ENCODE measurements at places on chromosomes 1 and 21. TPM values are rescaled to one million over a fixed set of nuclear protein-coding genes. Genes with fewer than 3 reads are reported as not detected.

Gene DMBX1
- 0.71 TPM for total RNA-seq

Gene ITLN2
- total RNA-seq = not detected

Gene FBLIM1
- 26.3 TPM for total RNA-seq

Gene LAX1
- total RNA-seq = not detected

Gene PAQR6
- 3.6 TPM for total RNA-seq
